ENCODE measurements at places on chromosomes 6 and 20. TPM values are rescaled to one million over a fixed set of nuclear protein-coding genes. Genes with fewer than 3 reads are reported as not detected.

PI16 gene
- 1.9 TPM for polyA plus RNA-seq

PLEKHG1 gene
- 8.1 TPM for polyA plus RNA-seq

RGS19 gene
- 5.0 TPM for polyA plus RNA-seq

INSM1 gene
- 0.02 TPM for polyA plus RNA-seq

ZSCAN12 gene
- 0.79 TPM for polyA plus RNA-seq

RFX6 gene
- polyA plus RNA-seq = 0.01 TPM

BPIFB4 gene
- polyA plus RNA-seq = not detected

DEFB132 gene
- polyA plus RNA-seq = not detected

FAM209A gene
- 0.31 TPM for polyA plus RNA-seq

PPIL4 gene
- 11.3 TPM for polyA plus RNA-seq

SHLD1 gene
- polyA plus RNA-seq = 3.4 TPM

LY6G5C gene
- 0.76 TPM for polyA plus RNA-seq

NFATC2 gene
- polyA plus RNA-seq = 0.75 TPM

GNRH2 gene
- polyA plus RNA-seq = not detected

MCHR2 gene
- polyA plus RNA-seq = not detected

SLC17A1 gene
- polyA plus RNA-seq = not detected

BEND3 gene
- 0.82 TPM for polyA plus RNA-seq

MLN gene
- not detected for polyA plus RNA-seq

NOX3 gene
- not detected for polyA plus RNA-seq

MAS1 gene
- not detected for polyA plus RNA-seq

RIPPLY2 gene
- not detected for polyA plus RNA-seq
